ENCODE measurements at places on chromosomes 12 and 14. TPM values are rescaled to one million over a fixed set of nuclear protein-coding genes. Genes with fewer than 3 reads are reported as not detected.

STYK1 gene
- 0.58 TPM for polyA plus RNA-seq

KRT85 gene
- 0.58 TPM for polyA plus RNA-seq

SLC10A1 gene
- not detected for polyA plus RNA-seq

FOXN4 gene
- polyA plus RNA-seq, result 0.82 TPM

ENDOU gene
- polyA plus RNA-seq, result 0.28 TPM

MYF5 gene
- polyA plus RNA-seq, result not detected

POTEG gene
- not detected for polyA plus RNA-seq

TGM1 gene
- polyA plus RNA-seq, result 4.5 TPM

ARF6 gene
- polyA plus RNA-seq, result 38.9 TPM

Data from kidney (tissue), 22 donors.